ENCODE measurements at places on chromosomes 5 and 9. TPM values are rescaled to one million over a fixed set of nuclear protein-coding genes. Genes with fewer than 3 reads are reported as not detected.

DNA sequence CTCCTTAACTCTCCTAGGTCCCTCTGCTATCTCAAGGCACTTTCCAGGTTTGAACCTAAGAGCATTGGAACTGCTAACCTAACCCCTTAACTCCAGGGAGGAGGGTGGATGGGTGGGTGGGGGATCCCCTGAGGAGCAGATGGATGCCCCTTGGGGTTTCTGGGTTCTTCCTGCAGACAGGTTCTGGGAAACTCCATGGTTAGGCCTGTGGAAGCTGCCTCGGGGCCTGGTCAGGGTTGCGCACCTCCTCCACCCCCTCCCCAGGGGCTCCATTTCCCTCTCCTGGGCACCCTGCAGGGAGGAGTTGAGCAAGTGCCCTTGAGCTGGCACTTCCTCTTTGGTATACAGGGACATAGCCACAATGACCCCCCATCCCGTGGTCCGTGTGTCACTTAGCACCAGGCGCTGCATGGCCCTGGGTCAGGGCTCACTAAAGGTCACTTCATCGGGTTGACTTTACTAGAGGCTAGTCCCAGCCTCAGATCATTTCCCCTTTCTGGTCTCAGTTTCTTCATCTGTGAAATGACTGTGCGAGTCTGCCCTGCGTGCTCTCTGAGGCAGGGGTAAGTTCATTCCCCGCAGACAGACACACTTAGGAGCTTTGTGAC is 16.0 kb downstream of the CXXC5 start:
- DNase-seq: no peak

DNA sequence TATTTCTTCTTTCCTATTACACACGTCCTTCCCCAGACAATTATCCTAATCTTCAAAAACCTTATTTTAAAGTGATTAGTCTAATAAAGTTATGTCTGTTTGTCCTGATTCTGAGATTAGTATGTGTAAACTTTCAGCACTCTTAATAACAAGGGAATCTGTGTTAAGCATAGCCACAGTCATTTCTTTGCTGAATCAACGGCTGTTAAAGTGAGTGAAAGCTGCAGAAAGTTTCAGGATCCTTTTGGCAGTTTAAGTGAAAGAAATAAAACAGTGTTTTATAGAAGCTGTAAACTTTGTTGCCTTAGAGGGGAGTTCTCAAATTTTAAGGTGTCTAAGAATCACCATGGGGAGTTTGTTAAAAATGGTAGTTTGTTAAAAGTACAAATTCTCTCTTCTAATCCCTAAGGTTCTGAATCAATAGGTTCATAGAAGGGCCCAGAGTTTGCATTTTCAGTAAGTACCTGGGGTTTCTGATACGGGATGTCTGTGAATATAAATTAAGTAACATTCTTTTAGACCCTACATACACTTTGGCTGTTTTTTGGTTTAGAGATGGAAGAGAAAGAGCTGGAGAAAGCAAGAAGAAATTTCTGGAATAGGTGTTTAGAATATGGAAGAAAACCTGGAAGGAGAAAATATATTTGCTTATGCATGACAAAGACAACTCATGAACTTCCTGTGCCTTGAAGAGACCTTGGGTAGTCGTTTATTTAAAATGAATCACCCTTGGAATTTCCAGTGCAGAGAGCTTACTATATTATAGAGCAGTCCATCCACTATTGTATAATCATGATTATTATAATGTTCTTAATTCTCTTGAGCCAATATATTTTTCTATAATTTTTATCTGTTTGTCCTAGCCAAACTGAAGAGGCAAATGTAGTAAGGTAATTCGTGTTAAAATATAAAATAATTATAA is 45.7 kb downstream of the SCAMP1 start:
- DNase-seq: no peak

The LHFPL2 gene
- 0.40 TPM for total RNA-seq

GRCh38 chr9:79255651-79256260 is 316.0 kb upstream of the TLE4 start:
- no peak for DNase-seq

- no peak for DNase-seq
Measured at GRCh38 chr5:137453483-137454080, 45.5 kb downstream of the SPOCK1 start.

DNA sequence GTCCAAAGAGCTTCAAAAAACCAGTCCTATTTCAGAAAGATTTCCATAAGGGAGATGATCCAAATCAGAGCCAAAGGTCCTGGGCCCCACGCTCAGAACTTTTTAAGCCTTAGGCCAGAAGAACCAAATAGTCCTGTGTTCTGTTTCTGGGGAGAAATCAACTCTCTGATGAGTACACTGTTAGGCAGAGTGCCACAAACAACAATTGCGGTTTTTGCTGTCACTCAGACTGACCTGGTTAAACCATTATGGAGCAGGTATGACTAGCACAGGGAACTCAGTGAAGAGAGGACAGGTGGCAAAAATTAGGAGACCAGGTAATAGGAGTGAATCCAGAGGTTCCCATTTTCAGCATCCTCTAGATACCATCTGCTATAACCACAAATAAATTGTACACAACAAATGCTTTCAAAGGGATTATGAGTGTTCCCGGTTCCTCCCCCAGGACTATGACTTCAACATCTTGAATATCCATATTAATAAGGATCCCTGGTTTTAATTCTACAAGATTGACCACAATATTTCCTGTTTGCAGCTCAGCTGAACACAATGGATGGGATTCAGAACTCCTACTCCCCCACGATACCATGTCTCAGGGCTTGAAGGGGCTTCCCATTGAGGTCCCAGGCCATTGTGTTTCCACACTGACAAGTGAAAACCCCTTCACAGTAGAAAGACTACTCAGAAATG is 52.1 kb upstream of the FREM1 start:
- DNase-seq: no peak

DNA sequence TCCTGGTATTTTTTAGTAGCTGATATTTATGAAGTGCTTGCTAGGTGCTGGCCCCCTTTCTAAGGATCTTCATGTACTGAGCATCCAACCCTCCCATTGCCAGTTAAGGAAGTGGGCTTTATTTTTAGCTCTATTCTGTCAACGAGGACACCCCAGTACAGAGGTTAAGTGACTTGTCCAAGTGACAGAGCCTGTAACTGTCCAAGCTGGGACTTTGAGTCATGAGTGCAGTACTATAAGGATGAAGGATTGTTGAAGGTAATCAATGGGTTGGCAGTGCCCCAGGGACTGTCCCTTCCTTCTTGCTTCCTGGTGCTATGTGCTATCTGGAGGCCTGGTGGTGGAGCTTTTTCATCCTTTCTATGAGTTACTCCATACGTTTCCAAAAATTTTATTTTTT is 18.0 kb upstream of the FABP6 start:
- no peak for DNase-seq

The SWI5 gene
- total RNA-seq: 19.4 TPM

GRCh38 chr9:12796601-12797000 is 21.8 kb downstream of the LURAP1L start:
- no peak for DNase-seq

- DNase-seq: no peak
Measured at GRCh38 chr5:158349987-158350386, 491.0 kb upstream of the CLINT1 start.

DNA sequence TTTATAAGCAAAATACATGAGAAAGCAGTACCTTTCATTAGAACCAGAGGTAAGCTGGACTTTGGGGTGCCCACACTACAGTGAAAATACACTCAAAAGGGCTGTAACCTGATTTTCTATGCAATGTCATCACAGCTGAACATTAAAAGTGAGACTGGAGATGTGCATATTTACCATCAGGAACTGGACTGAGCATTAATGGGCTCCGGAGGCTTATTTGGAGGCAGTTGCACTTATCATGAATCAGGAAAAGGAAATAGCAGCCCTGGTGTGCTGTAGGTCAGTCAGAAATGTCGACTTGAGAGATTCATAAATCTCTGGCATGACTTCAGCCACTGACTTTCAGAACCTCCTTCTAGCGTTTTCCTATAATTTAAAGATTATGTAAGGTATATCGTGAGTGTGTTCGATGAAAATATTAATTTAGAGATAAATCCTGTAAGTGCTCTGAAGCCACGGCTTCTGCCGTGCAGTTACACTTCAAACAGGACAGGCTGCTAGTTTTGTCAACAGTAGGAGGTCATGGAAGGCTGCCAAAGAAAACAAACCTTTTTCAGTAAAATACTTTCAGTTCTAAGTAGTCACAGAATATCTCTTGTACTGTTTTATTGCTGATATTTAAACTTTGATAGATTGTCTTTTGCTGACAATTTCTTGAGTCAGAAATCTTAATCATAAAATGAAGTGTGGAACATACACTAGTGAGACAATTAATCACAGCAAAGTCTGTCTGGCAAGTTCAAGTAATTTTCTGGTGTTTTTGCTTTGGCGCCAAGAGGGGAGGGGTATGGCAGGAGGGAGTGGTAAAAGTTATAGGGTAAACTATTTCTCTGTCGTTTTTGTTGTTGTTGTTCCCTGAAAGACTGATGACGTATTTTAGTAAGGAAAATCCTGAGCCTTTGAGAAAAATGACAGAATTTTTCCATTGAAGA is 939.7 kb downstream of the NR2F1-AS1 start:
- DNase-seq: no peak

DNA sequence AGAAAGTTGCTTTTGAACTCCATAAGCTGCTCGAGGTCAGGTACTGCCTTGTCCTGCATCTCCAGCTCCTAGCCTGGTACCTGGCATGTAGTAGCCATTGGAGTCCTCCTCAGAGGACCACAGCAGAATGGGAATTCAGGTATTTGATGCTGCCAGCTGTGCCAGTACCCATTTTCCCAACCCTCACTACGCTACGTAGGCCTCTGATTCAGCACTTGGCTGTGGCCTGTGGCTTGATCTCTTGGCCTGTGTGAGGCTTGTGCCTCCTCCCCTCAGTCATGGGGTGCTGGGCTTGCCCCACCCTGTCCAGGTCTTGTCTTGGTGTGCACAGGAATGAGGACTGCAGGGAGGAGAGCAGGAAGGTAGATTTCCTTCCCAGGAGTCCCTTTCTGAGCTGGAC is 11.8 kb downstream of the OTULIN start:
- peak; percentile 35 for DNase-seq

The PCAT7 gene
- total RNA-seq: not detected

The TXNDC8 gene
- not detected for total RNA-seq

The HACD4 gene
- total RNA-seq: 5.3 TPM

DNA sequence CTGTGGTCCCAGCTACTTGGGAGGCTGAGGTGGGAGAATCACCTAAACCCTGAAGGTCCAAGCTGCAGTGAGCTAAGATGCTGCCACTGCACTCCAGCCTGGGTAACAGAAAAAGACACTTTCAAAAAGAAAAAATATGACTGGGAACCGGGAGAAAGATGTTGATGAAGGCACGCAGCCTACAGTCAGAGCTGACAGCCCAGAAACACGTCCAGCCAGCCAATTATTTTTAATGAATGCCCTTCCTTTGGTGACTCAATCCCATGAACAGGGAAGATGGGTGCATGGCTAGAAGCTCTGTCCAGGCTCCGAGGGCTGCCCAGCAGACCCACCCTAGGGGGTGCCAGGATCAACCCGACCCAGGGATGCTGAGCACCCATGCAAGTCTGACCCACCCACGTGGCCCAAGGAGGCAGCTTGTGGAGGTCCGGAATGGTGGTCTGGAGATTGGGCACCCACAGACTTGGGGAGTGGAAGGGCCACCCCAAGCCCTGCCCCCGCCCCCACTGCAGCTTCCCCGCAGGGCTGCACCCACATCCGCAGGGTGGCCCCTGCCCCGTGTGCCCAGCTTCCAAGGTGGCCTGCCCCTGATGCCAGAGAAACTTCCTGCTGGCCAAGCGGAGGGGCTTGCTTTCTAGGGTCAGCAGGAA is 51.0 kb downstream of the ADAMTS2 start:
- DNase-seq: no peak

DNA sequence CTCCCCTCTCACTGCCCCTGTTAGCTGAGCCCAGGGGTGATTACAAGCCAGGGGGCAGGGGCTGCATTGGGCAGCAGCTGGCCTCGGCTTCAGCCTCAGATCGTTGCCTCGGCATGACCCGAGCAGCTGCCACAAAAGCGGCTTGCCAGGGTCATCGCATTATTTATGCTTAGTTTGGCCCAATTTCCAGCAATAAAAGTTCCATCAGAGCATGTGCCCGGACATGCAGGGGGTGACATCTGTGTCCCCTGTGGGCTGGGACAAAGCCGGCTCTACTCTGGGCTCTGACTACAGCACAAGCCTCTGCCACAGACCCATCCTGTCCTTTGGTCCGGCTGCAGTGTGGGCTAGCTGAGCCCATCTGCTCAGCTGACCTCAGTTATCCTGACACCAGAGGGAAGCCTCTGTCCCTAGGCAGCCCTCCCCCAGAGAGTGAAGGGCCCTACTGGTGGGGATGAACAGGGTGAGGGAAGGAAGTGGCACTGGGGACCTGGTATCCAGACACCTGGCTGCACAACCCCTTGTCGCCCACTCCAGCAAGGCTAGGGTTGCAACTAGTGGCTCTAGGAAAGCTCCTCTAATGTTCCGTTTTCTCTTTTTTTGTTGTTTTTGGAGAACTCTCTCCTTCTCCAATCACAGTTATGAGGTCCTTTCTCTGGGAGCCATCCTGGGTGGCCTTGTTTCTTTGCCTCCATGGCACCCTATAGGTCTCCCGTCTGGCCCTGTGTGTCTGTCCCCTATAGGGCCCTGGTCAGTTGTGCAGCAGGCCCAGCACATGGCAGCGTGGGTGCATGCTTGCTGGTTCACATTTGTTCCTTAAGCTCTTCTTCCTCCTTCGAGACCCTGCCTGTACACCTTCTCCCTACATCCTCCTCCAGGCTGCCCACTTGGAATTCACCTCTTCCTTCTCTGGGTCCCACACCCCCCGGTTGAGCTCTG is 13.3 kb upstream of the GADD45G start:
- no peak for DNase-seq

DNA sequence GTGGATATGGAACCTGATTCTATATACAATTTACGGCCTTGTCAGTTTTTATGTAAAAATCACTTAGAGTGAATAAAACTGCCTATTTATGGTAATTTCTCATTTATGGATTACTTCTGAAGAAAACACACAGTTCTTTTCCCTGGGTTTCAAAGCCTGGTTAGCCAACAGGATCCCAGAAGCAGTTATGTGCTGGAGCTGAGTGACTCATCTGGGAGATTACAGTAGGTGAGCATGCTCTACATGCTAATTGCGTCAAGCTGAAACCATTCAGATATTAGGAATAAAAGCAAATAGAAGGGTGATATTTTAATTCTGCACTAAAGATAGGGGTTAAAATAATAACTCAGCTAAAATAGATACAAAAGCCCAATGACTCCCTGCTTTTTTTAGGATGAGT is 47.8 kb downstream of the PDE4D start:
- DNase-seq: no peak

The ZCCHC7 gene
- total RNA-seq: 35.4 TPM

The SLC45A2 gene
- total RNA-seq: not detected

The GABRB2 gene
- not detected for total RNA-seq

The GPR151 gene
- total RNA-seq: not detected

DNA sequence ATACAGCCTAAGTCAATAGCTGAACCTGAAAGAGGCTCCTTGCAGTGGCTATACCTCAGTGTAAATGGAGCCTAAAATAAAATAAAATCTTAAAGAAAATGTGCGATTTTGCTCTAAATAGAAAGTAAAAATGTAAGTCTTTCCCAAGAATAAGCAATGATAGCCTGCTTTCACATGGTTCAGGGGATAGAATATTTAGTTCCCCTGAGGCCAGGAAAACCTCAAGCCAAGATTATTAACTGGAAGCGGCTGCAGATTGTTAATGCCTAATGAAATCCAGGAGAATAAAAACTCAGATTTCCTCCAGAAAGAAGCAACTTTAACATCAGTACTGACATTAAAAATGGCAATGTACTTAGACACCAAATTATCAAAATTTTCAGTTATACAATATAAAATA is 463.7 kb downstream of the CYLC2 start:
- DNase-seq: no peak

- no peak for DNase-seq
Measured at GRCh38 chr5:150305557-150305956, 2.9 kb upstream of the ARSI start.

The RFESD gene
- 6.1 TPM for total RNA-seq
